NCI-H146 (cell line): ENCODE measurements at places on chromosomes 6 and 20.
A peak's percentile ranks its signal among the peaks of the same experiment; 100 is the strongest.

- DNase-seq = no peak
These were observed 144.0 kb upstream of the C6orf118 start for GRCh38 chr6:165453395-165453794.

- DNase-seq = peak; percentile 65
These were observed 6.2 kb upstream of the ZNF311 start for GRCh38 chr6:29011276-29011734.

DNA sequence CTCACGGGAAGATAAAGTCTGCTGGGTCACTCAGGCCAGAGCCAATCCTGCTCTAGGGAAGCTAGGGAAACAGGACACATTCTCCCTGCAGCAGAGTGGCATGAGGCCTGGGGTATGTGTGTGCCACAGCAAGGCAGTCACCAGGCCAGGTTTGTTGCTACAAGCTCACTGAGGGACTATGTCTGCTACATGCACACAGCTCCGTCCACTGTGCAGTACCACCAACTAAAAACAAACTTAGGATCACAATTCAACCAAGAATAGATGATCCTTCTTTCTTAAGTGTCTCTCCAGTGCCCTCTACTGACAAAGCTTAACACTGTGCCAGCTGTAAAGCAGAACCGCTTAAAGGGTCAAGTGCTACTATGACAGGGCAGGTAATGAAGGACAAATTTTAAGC is 192.5 kb downstream of the PTPRK start:
- peak; percentile 41 for DNase-seq

- DNase-seq = no peak
These were observed 19.5 kb downstream of the CDH4 start for GRCh38 chr20:61271312-61272231.

DNA sequence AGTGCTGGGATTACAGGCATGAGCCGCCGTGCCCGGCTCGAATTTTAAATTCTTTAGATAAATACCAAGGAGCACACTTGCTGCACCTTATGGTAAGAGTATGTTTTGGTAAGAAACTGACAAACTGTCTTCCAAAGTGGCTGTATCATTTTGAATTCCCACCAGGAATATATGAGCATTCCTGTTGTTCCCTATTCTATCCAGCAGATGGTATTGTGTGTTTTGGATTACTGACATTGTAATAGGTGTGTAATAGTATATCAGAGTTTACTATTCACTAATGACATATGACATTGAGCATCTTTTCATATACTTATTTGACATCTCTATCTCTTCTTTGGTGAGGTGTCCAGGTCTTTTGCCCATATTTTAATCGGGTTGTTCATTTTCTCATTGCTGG is 40.5 kb downstream of the TGM6 start:
- DNase-seq = no peak

GRCh38 chr6:155882527-155883333 is 427.1 kb upstream of the NOX3 start:
- no peak for DNase-seq

DNA sequence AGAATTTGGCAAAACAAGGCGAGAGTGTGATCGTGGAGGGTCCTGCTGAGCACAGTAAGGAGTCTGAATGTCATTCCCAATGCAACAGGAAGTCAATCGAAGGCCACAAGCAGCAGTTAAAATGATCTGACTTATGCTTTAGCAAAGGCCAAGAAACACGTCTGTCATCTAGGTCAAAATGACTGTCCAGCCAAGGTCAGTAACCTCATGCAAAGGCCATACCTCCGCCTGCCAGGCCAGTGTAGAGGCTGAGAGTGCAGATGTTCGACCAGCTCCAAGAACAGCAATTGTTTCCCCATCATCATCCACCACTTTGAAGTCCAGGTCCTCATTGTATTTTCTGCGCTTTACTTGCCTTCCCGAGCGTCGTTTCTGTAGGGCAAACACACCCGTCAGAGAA is 105.6 kb downstream of the CHD6 start:
- no peak for DNase-seq

DNA sequence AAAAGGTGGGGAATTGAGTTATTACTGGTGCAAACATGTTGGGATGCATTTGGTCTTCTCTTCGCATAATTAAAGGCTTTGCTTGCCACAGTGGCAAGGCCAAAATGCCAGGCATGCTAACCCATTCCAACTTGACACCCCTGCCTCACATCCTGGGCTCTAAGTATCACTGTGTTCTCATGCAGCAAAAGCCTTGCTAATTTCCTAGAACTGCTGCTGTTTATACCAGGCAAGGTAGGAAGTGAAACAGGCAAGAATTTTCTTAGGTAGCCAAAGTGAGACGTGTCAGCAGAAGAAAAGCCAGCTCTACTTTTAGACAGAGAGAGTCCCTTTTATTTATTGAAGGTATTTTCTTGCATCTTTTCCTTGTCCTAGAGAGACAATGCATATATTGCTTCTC is 41.2 kb downstream of the LYRM2 start:
- DNase-seq = no peak

GRCh38 chr6:22057962-22058361 is 238.9 kb downstream of the PRL start:
- DNase-seq = no peak

- no peak for DNase-seq
These were observed 95.3 kb downstream of the MLIP start for GRCh38 chr6:54206510-54206909.

- no peak for DNase-seq
These were observed 17.0 kb downstream of the SPAG4 start for GRCh38 chr20:35632539-35633115.

DNA sequence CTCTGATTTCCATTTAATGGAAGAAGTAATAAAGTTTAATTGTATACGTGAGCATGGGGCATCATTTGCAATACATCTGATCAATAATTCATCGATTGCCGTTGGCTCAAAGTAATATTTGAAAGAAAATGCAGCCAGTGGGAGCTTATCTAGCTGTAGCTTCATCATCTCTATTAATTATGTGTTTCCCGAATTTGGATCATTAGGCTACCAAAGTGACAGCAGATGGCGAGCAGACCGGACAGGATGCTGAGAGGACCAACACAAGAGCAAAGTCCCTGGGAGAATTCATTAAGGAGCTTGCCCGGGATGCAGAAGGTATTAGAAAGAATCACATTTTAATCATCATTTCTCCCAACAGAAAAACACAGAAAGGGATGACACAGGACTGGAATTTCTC is 327.1 kb downstream of the ARHGAP18 start:
- no peak for DNase-seq

- DNase-seq = no peak
These were observed 90.1 kb downstream of the FOXO3 start for GRCh38 chr6:108650781-108651180.

GRCh38 chr20:45588800-45589199 is 9.7 kb upstream of the WFDC8 start:
- no peak for DNase-seq

GRCh38 chr6:148550569-148550968 is 196.3 kb upstream of the UST start:
- DNase-seq = no peak

- no peak for DNase-seq
These were observed 1.8 kb downstream of the TCF21 start for GRCh38 chr6:133890711-133891148.

- DNase-seq = peak; percentile 61
These were observed 12.5 kb upstream of the THBD start for GRCh38 chr20:23061734-23062561.

- no peak for DNase-seq
These were observed 198.0 kb downstream of the FUT9 start for GRCh38 chr6:96213784-96214183.

DNA sequence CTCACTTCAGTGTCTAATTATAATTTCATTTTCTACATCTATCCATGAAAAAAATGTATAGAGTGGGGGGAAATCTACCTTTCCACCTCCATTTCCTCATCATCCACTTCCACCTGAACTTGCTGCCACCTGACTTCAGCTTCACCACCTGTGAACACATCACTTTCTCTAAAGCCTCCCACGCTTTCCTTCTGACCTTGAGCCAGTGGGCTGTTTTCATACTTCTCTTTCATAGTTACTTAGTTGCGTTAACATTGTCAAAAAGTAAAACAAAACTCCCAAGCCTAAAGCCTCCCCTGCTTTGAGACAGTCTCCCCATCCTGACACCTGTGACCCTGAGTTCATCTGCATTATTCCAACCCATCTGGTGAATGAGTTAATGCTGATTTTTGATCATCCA is 47.3 kb downstream of the KLHL31 start:
- no peak for DNase-seq

DNA sequence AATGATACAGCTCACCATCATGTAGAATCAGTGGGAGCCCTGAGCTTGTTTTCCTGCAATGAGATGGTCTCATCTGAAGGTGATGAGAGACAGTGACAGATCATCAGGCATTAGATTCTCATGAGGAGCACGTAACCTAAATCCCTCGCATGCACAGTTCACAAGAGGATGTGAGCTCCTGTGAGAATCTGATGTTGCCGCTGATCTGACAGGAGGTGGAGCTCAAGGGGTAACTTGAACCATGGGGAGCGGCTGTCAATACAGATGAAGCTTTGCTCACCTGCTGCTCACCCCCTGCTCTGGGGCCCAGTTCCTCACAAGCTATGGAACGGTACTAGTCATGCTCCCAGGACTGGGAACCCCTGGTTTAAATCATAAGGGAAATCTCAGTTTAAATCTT is 89.2 kb downstream of the THBS2 start:
- peak; percentile 19 for DNase-seq

GRCh38 chr6:45637611-45638257 is 260.0 kb upstream of the SUPT3H start:
- DNase-seq = no peak

GRCh38 chr20:63124092-63124781 is 91.7 kb downstream of the YTHDF1 start:
- no peak for DNase-seq

DNA sequence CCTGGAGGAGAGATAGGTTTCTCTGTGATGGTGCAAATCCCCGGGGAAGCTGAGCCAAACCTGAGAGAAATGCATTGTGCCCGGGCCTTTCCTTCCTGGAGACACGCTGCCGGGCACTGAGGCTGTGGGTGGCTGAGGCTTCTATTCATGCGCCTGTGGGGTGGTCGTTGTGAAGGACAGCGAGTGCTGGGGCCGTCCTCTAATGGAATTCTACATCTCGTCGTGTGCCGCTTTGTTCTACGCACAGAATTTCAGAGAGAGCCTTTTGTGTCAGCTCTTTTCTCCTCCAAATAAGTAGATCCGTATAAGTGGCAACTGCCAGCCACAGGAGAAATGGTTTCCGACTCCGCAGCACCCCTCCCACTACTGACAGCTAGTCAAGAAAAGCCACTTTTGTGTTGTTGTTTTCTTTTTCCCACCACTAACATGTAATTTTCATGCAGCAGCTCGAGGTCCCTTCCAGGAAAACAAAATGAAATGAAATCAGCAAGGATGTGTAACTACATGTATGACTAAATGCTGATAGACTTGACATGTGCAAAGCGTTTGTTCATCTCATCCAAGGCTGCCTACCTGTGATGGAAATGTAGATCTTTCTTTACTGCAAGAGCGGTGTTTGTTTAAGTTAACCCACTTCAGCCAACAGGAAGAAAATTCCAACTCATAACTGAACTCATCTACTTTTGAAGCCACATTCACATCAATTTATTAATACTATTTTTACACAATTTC is 26.4 kb upstream of the PXDC1 start:
- no peak for DNase-seq

GRCh38 chr6:160899671-160900430 is 91.7 kb upstream of the MAP3K4 start:
- DNase-seq = peak; percentile 62

GRCh38 chr20:54029176-54029575 is 41.2 kb downstream of the BCAS1 start:
- DNase-seq = no peak

DNA sequence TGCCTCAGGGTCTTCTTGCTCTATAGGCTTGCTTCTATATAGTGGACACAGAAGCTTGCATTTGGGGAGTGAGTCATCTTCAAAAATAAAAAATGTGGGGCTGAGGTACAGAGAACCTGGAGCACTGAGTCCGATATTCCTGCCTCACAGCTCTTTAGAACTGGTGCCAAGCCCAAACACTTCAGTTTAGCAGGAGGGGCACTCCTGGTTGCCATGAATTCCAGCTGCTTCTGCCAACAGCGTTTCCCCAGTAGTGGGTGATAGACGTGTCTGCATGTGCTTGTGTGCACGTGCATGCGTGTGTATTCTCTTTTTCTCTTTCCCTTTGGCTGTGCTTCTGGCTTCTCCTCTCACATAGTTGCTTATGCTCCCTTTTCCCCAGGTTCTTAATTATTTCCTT is 11.9 kb downstream of the DNPH1 start:
- no peak for DNase-seq

GRCh38 chr6:6248651-6249050 is 71.8 kb downstream of the F13A1 start:
- no peak for DNase-seq

GRCh38 chr20:53276143-53276542 is 304.0 kb downstream of the TSHZ2 start:
- DNase-seq = no peak

DNA sequence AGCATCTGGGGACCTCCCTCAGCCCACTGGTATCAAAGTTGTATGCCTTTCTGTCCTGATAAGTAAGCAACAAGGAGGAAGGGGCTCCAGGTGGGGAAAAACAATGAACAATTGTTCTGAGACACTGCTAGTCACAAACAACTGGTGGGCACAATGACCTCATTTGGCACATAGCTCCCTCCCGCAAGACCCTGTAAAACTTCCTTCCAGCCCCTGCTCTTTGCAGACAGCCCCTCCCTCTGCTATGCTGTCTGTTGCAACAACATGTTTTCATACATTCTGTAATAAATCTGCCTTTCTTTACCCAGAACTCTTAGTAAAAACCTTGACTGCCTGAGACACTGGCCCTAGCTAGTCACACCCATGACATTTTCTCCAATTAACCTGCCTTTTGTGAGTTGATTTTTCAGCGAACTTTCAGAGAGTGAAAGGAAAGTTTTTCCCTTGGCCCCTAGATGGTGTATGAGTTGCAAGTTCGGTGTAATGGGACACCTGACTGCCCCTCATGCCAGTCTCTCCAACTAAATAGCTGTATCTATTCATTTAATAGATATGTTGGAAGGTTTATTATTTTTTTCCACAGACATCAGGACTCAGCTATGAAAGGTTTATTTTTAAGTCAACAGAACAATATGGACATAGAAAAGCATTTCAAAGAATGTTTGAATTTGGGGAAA is 142.3 kb upstream of the SLC22A16 start:
- no peak for DNase-seq

GRCh38 chr6:108594640-108595039 is 33.9 kb downstream of the FOXO3 start:
- no peak for DNase-seq

DNA sequence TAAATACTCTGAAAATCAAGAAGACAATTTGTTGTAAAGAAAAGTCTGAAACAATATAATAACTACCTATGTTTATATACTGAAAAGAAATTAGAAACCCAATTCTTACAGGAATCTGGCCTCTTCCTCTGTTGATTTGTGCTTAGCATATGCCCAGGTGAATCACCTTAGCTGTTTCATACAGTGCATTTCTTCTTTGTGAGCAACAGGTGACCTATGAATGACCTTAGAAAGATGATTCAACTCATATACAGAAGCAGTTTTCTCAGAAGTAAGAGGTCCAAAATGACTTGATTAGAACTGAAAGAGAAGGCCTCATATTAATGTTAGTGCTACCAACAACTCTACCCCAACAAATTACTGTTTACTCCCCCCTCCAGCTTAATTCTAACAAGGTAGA is 419.5 kb upstream of the ID4 start:
- DNase-seq = no peak

- no peak for DNase-seq
These were observed 223.2 kb upstream of the TSHZ2 start for GRCh38 chr20:52748990-52749389.

GRCh38 chr6:53031281-53031680 is 33.9 kb upstream of the FBXO9 start:
- peak; percentile 4 for DNase-seq

GRCh38 chr20:24745617-24746350 is 203.3 kb upstream of the CST7 start:
- no peak for DNase-seq

- DNase-seq = no peak
These were observed 43.0 kb downstream of the CFAP61 start for GRCh38 chr20:20095114-20095872.
